Naive B cell (primary cell): ENCODE measurements at places on chromosomes 7 and 10. TPM values are rescaled to one million over a fixed set of nuclear protein-coding genes. Genes with fewer than 3 reads are reported as not detected.

The IL6 gene
- polyA plus RNA-seq, result 7.6 TPM

The NUTM2B gene
- not detected for polyA plus RNA-seq

The NPC1L1 gene
- not detected for polyA plus RNA-seq

The CNPY1 gene
- not detected for polyA plus RNA-seq

The GPR26 gene
- not detected for polyA plus RNA-seq

DNA sequence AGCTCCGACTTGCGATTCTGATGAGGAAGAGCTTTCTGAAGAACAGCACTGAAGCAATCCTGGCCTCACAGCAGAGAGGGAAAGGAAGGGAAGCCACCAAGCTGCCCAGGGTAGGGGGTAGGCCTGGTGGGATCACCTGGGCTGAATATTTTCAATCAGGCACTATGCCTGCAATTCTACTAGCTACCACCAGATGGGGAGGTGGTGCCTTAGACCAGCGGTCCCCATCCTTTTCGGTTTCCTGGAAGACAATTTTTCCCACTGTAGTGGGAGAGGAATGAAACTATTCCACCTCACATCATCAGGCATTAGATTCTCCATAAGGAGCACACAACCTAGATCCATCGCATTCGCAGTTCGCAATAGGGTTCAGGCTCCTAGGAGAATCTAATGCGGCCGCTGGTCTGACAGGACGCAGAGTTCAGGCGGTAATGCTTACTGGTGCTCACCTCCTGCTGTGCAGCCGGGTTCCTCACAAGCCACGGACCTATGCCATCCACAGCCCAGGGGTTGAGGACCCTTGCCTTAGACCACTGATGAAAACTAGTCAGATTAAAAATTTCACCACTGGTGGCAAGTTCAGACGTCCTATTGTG lies 2.7 kb downstream of the LRRC20 start:
- H3K4me1 ChIP-seq, result peaks cover 15% of the 10 kb centered on the region
- H3K4me3 ChIP-seq, result peak overlapping the region; percentile 38
- H3K27me3 ChIP-seq, result peaks cover 37% of the 10 kb centered on the region
- no peak for DNase-seq

GRCh38 chr7:132168239-132168638 lies 408.0 kb downstream of the PLXNA4 start:
- no peak for DNase-seq
- no peaks in the 10 kb centered on the region for H3K4me1 ChIP-seq
- H3K27ac ChIP-seq, result no peak overlapping the region

DNA sequence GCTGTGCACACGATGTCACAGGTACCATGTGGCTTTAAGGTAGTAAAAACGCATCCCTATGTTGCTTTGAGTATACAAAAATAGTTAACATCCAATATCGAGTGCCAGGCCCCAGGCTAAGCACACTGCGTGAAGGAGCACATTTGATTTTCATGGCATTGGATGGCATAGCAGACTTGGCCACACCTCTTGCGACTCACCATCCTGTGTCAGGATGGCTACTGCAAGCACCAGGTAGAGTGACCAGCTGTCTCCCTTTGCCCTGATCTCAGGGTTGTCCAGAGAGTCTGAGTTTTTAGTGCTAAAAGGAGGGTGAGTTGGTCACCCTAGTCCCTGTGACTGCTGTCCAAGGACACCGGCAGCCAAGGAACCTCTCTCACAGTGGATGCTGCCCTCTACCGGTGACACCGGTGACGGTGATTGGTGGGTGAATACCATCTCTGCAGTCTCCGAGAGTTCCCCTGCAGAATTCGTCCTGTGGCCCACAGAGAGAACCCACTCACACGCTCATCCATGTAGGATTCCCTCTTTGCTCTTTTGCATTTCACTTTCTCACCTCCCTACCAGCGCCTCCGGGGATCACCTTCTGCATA lies 76.1 kb downstream of the BICC1 start:
- H3K27ac ChIP-seq, result no peak overlapping the region
- H3K4me3 ChIP-seq, result no peak overlapping the region
- DNase-seq, result no peak
- no peaks in the 10 kb centered on the region for H3K36me3 ChIP-seq
- peaks cover 8% of the 10 kb centered on the region for H3K27me3 ChIP-seq

DNA sequence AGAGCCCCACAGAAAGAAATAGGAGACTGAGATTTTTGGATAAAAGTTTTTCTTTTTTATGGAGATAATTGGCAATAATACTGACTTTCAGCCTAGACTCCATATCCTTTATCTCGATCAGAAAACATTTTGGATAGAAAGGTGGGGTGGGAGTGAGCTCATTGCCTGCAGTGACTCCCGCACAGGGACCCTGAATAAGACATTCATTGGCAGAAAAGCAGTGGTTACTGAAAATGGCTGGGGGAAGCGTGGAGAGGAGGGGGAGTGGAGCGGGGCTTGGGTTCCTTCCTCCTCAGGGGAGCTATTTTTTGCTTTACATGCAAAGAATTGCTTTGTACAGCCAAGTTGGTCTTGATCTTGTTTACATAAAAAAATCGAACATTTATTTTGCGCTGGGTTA lies 90.4 kb upstream of the BMPER start:
- H3K4me3 ChIP-seq, result no peak overlapping the region
- DNase-seq, result no peak
- peaks cover 17% of the 10 kb centered on the region for H3K27me3 ChIP-seq
- no peak overlapping the region for H3K27ac ChIP-seq

- no peaks in the 10 kb centered on the region for H3K27me3 ChIP-seq
- no peaks in the 10 kb centered on the region for H3K4me1 ChIP-seq
- DNase-seq, result no peak
- no peak overlapping the region for H3K27ac ChIP-seq
- H3K4me3 ChIP-seq, result no peak overlapping the region
Measured at GRCh38 chr10:18159557-18159956, 19.3 kb downstream of the CACNB2 start.

- no peaks in the 10 kb centered on the region for H3K27me3 ChIP-seq
- no peaks in the 10 kb centered on the region for H3K4me1 ChIP-seq
- H3K36me3 ChIP-seq, result no peaks in the 10 kb centered on the region
- H3K27ac ChIP-seq, result no peak overlapping the region
Measured at GRCh38 chr10:51156926-51157325, 82.6 kb downstream of the PRKG1 start.
